ENCODE measurements at places on chromosomes 7 and 10.

- no peak for DNase-seq
These were observed 19.7 kb downstream of the FOXL3 start for GRCh38 chr7:309586-310228.

GRCh38 chr10:133131053-133131452 lies 29.0 kb upstream of the KNDC1 start:
- DNase-seq, result no peak

GRCh38 chr7:117009705-117010361 lies 56.5 kb downstream of the ST7 start:
- no peak for DNase-seq

DNA sequence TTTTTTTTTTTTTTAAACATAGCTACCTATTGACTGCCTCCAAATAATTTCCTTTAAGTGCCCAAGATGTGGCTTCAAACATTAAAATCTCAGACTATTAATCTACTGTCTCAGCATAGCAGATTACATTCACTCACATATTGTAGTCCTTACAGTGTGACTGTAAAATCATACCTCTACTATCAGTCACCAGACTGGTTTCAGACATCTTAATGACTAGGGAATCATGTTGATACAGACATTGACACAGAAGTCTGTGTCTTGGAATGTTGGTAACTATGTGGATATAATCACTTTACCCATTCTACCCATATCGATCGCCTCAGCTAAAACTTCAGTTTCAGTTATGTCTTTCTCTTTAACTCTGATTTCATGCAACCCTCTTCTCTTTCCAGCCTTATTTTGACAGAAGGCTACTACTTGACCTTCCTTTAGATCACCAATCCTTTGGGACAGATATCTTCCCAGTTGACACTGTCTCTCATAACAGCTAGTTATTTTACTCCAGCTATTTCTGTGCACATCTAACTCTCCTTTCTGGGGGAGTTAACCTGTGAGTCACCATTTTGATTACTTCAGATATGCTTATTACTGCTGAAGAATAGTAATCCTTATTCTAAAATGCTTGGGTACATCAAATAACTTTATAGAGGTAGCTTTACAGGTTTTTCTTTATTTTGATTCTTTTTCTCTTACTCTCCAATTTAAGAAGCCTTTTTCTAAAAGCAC lies 7.0 kb downstream of the TNKS2 start:
- DNase-seq, result no peak

DNA sequence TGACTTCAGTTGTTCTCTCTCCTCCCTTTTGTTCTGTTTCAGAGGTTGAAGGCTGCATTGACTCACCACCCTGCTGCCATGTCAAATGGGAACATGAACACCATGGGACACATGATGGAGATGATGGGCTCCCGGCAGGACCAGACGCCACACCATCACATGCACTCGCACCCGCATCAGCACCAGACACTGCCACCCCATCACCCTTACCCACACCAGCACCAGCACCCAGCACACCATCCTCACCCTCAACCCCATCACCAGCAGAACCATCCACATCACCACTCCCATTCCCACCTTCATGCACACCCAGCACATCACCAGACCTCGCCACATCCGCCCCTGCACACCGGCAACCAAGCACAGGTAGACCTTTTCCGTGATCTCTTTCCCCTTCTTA lies 154.0 kb downstream of the TRIL start:
- DNase-seq, result no peak

GRCh38 chr7:155764438-155764793 lies 47.8 kb downstream of the SHH start:
- DNase-seq, result peak; percentile 20

- DNase-seq, result no peak
These were observed 210.8 kb downstream of the ADARB2 start for GRCh38 chr10:1526436-1527055.

GRCh38 chr10:116298586-116298985 lies 25.6 kb upstream of the GFRA1 start:
- no peak for DNase-seq

DNA sequence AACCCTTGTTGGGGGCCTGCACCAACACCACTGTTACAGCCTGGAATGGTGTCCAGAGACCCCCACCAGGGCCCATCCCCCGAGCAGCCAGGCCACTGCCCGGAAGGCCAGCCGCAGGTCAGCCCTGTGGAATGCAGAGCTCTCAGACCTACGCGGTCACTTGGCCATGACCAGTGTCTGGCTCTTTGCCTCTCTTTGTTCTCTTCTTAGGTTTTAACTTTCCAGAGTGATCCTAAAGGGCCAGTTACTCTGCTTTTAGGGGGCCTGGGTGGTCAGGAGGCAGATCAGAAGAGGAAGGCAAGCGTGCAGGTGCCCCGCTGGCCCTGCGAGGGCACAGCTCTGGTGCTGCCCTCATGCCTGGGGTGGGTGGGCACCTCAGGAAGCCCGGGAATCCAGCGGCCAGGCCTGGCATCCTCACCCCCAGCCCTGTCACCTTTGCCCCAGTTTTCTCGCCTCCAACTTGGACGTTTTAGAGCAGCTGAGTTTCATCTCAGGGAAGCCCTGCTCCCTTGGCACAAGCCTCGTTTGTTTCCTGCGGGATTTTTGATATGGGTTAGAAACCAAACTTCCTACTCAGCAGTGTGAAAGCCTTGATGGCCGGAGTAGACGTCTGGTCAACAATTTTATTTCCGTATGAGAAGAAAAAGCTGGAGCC lies 62.5 kb upstream of the CHST15 start:
- DNase-seq, result no peak

GRCh38 chr7:91771394-91771793 lies 109.1 kb downstream of the MTERF1 start:
- DNase-seq, result no peak

- DNase-seq, result no peak
These were observed 989 bp downstream of the ERLIN1 start for GRCh38 chr10:100184840-100185239.

DNA sequence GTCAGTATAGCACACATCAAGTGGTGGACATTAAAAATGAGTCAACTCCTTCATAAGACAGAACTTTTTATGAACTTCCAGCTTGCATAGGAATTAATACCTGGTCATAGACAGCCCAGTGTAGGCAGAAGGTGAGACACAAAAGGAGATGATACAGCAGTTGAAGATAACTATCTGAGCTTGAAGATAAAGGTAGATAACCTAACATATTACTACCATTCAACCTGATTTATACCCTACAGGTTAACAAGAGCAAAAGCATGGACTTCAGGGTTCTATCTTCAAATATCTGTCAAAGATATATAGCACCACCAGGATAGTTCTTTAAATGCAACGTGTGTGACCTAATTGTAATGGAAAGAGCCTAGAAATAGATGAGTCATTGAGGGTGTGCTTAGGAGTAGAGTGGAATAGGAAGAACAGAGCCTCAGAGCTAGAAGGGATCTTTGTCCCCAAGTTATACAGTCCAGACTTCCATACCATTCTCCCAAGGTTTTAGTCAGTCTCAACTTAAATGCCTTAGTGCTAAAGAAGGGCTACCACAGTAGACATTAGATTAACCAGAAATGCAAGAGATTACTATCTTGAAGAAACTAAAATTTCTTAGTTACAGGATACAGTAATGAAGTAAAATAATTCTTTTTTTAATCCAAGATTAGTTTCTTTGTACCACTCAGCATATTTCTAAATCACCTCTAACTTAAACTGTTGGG lies 9.2 kb downstream of the ZNF800 start:
- no peak for DNase-seq

DNA sequence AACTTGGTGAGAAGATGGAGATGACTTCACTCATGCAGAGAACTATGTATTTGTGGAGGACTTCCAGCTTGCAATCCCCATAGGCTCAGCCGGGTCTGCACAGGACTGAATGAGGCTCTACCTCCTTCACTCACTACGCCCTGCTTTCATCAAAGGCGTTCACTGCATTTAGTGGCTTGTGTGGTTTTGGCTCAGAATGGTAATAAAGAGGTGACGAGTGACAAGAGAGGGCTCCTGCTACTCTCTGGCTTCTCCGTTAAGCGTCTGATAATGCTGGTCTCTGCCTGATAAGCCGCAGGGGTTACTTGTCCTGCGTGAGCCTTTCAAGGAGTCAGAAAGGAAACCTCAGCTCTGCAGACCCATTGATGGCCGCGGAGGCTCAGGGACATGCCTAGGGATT lies 343.4 kb downstream of the PRPF18 start:
- no peak for DNase-seq

GRCh38 chr10:72334825-72335393 lies 19.8 kb downstream of the DNAJB12 start:
- DNase-seq, result peak; percentile 74

DNA sequence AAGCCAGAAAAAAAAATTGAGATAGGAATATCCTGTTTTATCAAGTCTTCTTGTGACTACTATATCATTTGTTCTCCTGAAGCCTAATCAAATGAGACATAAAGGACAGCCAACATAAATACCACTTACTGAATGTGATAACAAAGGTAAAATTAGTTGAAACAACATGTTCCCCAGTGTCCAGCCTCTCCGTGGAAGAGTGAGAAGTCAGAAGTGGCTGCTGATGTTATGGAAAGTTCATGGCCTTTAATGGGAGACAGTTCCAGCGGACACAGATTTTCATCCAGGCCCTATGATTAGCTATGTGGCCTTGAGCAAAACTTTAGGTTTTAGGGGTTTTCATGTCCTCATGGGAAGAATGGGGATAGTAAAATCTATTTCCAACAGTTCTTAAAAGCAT lies 724.3 kb downstream of the SUGCT start:
- DNase-seq, result no peak

GRCh38 chr10:48391994-48392393 lies 85.5 kb downstream of the MAPK8 start:
- DNase-seq, result no peak

GRCh38 chr10:131961047-131961776 lies 20.5 kb downstream of the BNIP3 start:
- no peak for DNase-seq

GRCh38 chr10:29689001-29689400 lies 54.2 kb upstream of the SVIL start:
- peak; percentile 16 for DNase-seq

GRCh38 chr7:29045258-29046086 lies 87.3 kb upstream of the TRIL start:
- no peak for DNase-seq

DNA sequence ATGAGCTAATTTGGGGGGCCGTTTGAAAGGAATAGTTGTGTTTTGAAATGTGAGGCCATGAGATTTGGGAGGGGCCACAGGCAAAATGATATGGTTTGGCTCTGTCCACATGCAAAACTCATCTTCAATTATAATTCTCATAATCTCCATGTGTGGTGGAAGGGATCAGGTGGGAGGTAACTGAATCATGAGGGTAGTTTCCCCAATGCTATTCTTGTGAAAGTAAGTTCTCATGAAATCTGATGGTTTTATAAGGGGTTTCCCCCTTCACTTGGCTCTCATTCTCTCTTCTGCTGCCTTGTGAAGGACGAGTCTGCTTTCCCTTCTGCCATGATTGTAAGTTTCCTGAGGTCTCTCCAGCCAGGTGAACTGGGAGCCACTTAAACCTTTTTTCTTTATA lies 490.8 kb upstream of the GRM3 start:
- no peak for DNase-seq

- DNase-seq, result peak; percentile 95
These were observed 18.8 kb downstream of the WNT8B start for GRCh38 chr10:100481462-100482081.

DNA sequence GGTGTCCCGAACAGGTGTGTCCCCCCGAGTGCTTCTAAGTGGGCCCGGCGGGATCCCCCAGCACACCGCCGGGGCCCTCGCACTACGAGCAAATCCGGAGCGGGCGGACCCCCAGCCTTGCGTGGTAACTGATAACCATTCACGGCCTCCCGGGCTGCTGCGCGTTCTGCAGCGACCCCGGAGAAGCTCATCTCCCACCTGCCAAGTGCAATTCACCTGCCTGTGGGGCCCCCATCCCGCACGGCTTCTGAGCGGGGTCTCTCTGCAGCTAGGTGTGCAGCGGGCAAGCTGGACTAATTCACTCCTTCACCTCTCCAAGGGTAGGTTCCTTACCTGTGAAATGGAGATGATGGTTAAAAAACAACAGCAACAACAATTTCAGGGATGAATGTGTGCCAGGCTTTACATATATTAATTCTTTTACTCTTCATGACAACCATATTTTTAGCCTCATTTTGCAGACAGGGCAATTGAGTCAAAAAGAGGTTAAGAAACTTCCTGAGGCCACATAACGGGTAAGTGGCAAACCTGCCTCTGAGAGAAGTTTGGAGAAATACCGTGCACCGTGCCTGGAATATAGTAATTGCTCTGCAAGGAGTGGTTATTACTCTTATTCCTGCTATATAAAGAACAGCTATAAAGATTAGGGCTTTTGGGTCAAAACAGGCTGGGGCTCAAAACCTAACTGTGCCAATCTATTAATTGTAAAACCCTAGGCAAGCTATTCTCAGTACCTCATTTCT lies 652 bp upstream of the PODXL start:
- DNase-seq, result no peak

DNA sequence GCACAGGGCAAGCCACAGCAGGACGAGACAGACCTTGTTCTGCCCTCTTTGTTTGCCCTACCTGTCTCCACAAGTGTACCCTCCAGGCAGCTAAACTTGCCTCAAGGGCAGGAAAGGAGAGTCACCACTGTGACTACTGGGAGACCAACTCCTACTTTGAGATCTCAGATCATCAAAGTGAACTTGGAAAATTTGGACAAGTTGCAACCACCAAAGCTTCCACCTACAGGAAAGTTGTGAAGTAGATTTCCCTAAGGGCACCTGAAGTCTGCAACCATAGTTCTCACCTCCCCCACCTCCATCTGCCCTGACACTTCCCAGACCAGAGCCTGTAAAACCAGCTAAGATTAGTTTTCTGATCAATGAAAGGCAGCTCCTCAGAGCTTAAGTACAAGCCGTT lies 2.5 kb upstream of the WDR91 start:
- DNase-seq, result no peak

GRCh38 chr7:155962191-155962967 lies 150.1 kb upstream of the SHH start:
- peak; percentile 8 for DNase-seq

DNA sequence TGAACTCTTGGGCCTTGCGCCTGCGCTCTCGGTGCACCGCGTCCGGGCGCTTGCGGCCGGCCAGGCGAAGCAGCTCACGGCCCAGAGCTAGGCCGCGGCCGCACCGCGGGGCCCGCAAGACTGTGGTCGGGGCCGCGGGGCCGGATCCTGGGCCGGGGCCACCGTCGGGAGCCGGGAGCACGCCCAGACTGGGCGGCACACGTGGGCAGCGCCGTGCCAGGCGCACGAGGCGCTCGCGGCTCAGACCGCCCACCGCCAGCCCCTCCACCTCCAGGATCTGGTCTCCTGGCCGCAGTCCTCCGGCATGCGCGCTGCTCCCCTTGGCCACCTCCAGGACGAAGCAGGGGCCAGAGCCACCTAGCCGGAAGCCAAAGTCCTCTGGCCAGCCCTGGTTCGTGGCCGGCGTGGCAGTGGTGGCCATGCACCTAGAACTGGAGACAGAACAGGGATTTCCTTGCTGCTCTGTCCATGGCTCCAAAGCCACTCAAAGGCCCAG lies at the start of gene GRID2IP:
TSS of gene GRID2IP (minus strand) at position 446 of the 496 bp plus-strand sequence. CDS start at position 421, 25 bp downstream.
- DNase-seq, result no peak

DNA sequence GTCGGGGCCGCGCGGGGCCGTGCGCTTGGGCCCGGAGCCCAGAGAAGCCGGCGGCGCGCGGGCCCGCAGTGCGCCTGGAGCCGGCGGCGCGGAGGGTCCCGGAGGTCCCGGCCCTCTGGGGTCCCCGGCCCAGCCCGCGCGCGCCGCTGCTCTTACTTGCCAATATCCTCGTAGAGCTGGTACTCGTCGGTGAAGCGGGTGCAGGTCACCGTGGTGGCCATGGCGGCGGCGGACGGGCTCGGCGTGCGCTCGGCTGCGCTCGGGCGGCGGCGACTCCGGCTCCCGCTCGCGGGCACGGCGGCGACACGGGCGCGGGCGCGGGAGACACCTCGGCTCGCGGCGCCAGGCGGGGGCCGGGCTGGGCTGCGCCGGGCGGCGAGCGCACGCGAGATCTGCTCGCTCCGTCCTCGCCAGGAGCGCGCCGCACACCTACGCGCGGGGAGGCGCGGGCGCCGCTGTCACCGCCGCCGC lies at the start of gene CAMK2B:
TSS of gene CAMK2B (minus strand) at position 394 of the 471 bp plus-strand sequence. CDS start at position 221, 173 bp downstream.
- no peak for DNase-seq

All from activated naive CD4-positive, alpha-beta T cell treated with Interleukin-2 at 50 U/mL for 16 hours (primary cell).